ENCODE measurements at places on chromosomes 16 and 17.

- no peak for DNase-seq
Measured at GRCh38 chr17:80204626-80205468, 15.3 kb downstream of the SGSH start.

DNA sequence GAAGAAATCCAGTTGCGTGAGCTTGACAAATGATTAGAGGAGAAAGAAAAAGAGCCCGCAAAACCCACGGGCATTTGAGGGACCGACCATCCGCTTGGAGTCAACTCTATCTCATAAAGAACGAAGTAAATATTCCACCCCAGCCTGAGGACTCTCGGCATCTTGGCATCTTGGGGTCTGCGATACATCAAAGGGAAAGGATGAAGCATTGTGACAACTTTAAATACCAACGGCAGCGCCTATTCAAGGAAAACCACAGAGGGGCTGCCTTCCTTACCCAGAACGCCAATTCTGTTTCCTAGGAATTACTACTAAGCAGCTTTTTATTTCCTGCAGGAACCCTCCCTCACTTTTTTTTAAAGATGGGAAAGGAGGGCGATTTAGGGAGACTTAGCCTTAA lies 152.2 kb downstream of the FOXL1 start:
- no peak for DNase-seq

- DNase-seq: no peak
Measured at GRCh38 chr17:79192503-79193351, 118.1 kb downstream of the ENGASE start.

DNA sequence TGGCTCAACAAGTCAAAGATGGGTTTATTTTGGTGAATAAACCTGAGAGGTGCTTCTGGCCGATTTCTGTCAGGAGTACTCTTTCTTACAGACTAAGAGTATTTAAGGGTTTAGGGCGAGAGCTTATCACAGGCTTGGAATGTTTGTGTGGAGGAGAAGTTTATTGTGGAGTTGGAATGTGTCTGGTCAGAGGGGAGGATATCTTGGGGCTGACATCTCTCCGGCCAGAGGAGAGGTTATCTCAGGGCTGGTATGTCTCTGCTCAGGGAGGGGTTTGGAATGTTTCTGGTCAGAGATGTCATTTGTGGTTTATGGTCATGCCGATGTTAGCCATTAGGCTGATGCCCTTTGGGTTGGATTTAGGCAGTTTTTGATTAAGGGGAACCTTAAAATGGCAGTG lies 236.4 kb upstream of the EEF2KMT start:
- no peak for DNase-seq

DNA sequence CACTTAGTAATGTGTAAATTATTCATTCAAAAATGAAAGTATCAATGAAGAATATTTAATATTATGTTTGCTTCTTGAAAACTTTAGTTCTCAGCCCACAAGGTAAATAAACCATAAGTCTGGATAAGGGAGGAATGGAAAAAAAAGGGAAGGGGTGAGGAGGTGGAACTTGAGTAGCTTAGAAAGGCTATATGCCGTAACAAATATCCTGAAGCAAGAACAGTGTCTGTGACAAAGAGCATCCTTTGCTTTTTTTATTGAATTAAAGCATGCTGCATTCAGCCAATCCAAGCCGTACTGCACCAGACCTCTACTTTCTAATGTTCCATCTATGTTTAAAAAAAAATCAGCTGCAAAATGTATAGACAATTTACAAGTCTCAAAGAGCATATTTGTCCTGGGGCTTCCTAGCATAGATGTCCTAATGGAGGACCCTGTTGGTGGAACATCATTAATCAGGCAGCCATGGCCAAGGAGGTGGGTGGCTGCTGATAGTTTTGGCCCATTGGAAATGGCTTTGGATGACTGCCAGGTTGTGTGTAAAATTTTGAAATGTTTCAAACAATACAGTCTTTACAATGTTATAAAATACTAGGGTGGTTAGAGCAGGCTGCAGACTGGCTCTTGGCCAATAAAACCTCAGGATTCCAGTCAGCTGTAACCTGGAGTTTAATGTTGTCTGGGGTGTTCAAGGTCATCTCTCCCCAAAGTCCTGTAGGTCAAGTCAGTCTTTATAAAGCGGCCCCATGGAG lies 895.8 kb upstream of the SOX9 start:
- no peak for DNase-seq

- DNase-seq: no peak
Measured at GRCh38 chr17:2338315-2338657, 985 bp downstream of the SGSM2 start.

- no peak for DNase-seq
Measured at GRCh38 chr17:67779098-67779672, 46.1 kb upstream of the BPTF start.

DNA sequence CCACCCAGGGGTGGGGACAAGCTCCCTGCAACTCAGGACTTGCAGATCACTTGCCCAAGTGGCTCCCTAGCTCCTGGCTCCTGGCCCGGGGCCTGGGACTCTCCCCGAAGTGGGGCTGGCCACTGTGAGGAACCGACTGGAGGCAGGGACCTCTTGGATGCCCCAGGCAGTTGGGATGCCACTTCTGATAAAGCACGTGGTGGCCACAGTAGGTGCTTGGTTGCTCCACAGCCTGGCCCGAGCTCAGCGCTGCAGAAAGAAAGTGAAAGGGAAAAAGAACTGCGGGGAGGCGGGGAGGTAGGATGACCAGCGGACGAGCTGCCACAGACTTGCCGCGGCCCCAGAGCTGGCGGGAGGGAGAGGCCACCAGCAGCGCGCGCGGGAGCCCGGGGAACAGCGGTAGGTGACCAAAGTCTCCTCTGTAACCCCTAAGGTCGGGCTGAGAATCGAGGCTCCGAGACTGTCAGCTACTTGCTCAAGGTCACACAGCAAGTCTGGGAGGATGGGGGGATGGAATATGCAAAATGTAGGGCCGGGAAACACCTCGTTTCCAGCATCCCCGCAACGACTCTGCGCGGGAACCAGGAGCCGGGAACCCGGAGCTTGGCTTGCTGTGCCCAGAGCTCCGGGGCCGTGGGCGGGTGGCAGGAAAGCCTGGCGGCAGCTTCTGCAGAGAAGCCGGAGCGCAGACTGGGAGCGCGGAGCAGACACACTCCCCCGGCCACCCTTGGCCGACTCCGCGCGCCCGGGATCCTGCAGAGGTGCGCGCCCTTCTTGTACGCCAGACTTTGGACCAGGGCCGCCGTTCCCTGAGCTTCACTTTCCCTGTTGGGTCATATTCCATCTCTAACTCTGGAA lies 1.9 kb downstream of the CIITA start:
- no peak for DNase-seq

- DNase-seq: no peak
Measured at GRCh38 chr17:30559656-30560055, 82.4 kb downstream of the GOSR1 start.

DNA sequence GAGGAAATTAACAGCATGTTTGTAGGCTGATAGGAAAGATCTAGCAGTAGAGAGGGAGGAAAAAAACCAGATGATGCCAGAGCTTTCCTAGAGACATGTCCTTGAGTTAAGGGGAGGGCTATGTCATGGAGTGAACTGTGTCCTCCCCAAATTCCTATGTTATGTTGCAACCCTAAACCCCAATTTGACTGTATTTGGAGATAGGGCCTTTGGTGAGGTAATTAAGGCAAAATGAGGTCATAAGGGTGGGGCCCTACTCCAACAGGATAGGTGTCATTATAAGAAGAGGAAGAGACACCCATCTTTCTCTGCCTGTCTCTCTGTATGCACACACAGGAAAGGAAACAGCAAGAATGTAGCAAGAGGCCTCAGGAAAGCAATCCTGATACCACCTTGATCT lies 195.3 kb upstream of the AXIN2 start:
- no peak for DNase-seq

DNA sequence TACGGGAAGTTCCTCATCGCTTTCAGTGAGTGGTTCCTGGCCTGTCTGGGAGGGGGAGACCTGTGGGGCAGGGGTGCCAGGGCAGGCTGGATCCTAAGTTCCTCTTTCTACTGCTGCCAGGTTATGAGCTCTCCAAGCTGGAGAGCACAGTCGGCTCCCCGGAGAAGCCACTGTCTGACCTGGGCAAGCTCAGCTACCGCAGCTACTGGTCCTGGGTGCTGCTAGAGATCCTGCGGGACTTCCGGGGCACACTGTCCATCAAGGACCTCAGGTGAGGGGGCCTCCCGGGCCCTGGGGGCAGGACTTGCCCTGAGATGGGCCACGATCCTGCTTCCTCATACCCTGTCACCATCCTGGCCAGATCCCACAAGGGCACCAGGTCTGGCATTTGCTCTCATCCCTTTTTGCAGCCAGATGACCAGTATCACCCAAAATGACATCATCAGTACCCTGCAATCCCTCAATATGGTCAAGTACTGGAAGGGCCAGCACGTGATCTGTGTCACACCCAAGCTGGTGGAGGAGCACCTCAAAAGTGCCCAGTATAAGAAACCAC lies 5.1 kb downstream of the PRSS8 start:
- DNase-seq: no peak

DNA sequence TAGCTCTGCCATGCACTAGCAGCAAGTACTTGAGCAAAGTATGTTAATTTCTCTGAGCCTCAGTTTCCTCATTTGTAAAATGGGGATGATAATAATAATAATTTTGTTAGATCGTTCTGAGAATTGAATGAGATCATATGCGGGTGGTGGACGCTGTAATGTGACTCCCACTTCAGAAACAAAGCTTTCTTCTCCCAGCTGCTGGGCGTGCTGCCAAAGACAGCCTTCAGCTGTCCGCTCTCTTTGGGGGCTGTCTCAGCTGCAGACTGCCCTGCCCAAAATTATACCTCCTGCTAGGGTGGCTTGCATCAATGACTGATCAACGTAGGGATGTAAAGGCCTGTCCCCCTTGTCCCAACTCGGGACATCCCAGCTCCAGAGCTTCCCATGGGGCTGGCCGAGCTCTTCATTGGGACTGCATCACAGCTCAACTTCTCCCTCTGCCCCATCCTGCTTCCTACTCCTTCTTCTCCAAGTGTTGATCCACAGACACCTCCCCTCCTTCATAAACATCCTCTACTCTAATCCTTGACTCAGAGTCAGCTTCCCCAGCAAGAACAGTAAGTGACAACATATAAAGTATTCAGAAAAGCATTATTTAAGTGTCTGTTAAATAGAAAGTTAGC lies 30.7 kb upstream of the CDH5 start:
- DNase-seq: no peak

GRCh38 chr17:76872221-76872873 lies 4.1 kb downstream of the MGAT5B start:
- DNase-seq: no peak

DNA sequence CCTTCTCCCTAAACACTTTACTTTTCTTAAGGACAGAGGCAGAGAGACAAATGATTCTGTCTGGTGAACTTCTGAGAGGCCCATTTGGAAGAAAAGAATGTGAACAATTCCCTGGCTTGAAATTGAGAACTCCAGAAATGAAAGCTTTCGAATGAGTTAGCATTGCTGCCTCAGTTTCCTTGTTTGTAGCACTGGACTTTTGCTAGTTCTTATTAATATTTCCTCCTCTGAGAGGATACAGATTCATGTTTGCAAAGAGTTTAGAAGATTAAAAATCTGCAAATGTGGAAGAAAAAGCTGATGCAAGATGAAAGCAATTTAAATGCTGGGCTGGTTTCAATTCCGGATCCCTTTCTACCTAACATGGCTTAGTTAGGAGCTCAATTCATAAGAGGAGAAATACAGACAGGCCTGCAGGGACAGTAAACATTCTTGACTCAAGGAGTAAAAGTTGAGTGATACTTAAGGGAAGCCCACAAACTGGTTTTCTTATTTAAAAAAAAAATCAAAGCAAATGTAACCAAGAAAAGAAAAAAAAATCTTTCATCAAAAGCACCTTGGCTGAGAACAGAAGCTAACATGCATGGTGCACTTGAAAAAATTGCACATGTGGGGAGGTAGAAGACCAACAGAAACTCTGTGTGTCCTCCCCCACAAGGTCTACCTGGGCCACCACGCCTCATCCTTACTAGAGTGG lies 27.1 kb downstream of the HNF1B start:
- no peak for DNase-seq

DNA sequence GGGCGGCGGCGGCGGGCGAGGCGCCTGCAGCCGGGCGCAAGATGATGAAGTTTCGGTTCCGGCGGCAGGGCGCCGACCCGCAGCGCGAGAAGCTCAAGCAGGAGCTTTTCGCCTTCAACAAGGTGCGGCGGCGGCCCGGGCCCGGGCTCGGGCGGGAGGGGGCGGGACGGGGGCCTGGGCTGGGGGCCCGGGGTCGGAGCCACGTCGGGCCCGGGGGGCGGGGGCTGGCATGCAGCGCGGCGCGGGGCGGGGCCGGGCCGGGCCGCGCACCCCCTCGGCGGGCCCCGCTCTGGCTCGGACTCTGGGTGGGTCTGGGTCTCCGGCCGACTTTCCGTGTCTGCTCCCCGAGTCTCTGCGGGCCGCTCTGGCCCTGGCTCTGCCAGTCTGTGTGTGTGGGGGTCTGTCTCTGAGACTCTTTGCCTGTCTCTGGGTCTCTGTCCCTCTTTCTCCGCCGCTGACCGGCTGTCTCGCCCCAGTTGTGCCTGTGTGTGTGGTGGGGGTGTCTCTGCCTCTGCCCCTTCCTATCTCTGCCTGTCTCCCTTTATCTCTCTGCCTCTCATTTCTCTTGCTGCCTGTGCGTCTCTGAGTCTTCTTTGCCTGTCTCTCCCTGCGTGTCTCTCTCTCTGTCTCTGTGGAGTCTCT lies 328 bp downstream of the LLGL1 start:
- peak; percentile 20 for DNase-seq

DNA sequence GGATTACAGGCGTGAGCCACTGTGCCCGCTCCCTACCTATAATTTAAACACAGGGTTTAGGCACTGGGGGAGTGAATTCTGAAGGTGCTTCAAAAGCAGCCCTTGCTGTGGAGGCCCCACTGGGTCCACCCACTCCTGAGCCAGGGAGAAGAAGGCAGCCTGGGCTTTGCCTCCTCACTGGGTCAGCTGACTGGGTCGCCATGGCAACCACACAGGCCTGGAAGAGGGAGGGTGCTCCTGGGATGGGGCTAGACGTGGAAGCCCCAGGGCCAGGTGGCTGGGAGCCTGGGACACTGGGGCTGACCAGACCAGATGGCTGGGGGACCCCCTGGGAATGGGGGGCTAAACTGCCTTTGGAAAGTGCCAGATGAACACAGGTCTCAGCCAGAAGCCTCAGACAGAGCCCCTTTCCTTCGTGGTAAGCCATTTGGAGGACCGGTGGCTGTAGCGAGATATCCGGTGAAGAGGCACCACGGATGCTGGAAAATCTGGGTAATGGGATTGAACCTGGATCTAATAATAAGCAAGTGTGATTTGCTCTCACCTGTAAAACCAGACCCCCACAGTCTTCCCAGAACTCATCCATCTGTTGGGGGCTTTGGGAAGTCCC lies 32.9 kb downstream of the TRARG1 start:
- DNase-seq: no peak

GRCh38 chr16:4698321-4699045 lies 5.1 kb downstream of the NUDT16L1 start:
- no peak for DNase-seq
